ENCODE measurements at places on chromosomes 7 and 10. TPM values are rescaled to one million over a fixed set of nuclear protein-coding genes. Genes with fewer than 3 reads are reported as not detected.

DNA sequence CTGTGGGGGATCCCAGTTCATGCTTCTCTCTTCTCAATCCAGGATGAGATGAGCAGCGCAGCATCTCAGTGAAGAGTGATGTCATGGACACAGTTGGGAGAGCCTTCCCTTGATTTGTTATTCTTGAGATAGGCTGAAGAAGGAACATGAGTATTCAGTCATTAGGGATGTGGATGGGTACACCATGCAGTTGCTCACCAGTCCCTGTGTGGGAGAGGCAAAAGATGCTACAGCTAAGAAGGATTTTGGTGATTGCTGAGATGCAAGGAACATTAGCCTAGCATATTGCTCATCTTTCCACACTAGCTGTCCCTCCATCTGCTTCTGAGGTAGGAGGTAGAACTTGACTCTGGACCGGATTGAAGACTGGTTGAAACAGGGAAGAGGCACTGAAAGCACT, 179.6 kb downstream of the GALNT17 start:
- no peak for DNase-seq

Gene UCMA
- total RNA-seq = not detected

GRCh38 chr7:71784781-71785180, 627.4 kb downstream of the CALN1 start:
- DNase-seq = no peak

- DNase-seq = no peak
Measured at GRCh38 chr7:41955451-41955850, 252.6 kb upstream of the INHBA start.

Gene PI4K2A
- total RNA-seq = 43.7 TPM

- DNase-seq = no peak
Measured at GRCh38 chr10:128258421-128258976, 132.3 kb upstream of the MKI67 start.

DNA sequence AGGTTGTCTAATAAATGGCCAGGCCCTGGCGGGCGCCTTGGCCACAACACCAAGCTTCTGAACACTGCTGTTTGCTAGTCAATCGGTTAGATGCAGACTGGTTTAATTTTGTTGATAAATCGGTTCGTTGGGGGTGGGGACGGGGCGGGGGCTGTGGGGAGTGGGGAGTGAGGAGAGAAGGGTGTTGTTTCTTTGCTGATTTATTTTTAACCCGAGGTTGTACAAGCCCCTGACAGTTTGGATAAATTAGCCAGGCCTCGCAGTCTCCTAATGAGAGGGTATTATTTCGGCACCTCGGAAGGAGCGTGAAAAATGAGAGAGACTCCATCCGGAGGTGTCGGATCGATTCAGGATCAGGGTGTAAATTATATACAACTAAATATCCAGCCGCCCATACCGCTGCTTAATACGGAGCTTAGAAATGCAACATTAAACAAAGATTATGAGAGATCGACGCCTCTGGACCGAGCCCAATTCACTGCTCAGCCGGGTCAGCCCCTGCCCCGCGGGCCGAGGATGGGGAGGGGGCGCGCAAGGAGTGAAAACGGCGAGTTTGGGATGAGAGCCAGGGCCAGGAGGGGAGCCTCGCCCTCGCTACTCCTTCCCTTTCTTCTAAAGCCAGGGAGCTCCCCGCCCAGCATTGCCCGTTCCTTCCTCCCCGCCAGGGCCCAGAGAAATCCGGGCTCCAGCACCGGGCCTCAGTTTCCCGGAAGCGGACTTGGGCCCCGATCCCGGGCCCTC, 8.0 kb downstream of the UNCX start:
- DNase-seq = no peak

Gene WEE2
- total RNA-seq = not detected

DNA sequence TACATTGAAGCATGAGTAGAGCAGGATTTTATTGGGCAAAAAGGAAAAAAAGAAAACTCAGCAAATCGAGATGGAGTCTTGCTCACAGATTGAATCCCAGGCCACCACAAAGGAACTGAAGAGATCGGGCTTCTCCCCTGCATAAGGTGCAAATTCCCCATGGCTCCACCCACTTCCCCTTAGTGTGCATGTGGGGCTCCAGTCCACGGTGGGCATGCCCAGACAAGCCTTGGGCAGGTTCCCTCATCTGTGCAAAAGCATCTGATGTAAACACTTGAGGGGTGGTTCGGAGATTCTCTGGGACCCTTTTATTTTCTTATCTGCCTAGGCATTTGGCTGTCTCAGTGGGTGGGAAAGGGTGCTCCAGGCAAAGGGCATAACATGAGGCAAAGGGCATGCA, 150.7 kb downstream of the CFTR start:
- no peak for DNase-seq

Gene GHRHR
- total RNA-seq = 0.33 TPM

Gene PRKG1
- 71.5 TPM for total RNA-seq

GRCh38 chr7:134636008-134636449, 10.6 kb upstream of the BPGM start:
- no peak for DNase-seq

Gene AGAP5
- 4.6 TPM for total RNA-seq

Gene SYNPO2L
- 0.35 TPM for total RNA-seq

- DNase-seq = no peak
Measured at GRCh38 chr7:45026984-45027773, 27.2 kb downstream of the CCM2 start.

Gene EXOC4
- total RNA-seq = 93.8 TPM

DNA sequence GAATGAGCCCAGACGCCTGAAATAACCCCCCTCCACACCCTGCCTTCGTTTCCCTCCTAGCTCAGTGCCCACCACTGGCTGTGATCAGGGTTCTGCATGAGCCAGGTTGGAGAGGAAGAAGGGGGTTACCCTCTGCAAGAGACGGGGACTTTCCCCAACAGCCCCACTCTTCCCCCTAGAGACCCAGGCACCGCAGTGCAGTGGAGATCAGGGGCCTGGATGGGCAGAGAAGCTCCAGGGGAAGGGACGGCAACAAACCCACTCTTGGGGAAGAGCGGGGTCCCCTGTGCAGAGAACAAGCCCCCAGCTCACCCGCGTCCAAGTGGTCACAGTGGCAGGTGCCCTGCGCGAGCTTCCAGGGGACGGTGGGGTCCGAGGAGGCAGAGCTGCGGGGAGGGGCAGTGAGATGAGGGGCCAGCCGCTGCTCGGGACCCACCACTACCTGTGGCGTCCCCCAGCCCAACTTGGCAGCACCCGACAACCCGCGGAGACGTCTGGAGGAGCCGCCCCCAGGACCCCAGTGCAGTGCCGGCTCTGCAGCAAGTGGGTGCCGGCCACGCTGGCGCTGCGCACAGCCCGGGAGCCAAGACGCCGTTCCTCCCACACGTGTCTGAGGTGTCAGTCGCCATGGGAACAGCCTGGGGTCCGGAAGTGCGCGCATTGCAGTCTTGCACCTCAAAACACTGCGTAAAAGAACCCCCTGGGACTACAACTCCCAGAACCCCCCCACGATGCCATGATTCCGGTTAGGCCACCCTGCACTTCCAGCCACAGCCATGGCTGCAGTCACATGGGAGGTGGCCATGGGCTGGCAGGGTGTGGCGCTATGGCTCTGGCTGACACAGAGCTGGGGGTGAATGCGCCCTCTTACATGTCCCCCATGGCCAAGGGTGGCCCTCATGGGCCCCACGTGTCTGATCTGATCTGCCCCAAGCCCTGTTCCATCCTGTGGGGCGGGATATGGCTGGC, 45.8 kb upstream of the WIPI2 start:
- DNase-seq = no peak

Gene SLC29A4
- total RNA-seq = 0.69 TPM
